Brain microvascular endothelial cell (primary cell): ENCODE measurements at places on chromosomes 3 and 15.
A peak's percentile ranks its signal among the peaks of the same experiment; 100 is the strongest.

- DNase-seq: no peak
Observed at GRCh38 chr3:178295292-178295912, 240.8 kb upstream of the KCNMB2 start.

DNA sequence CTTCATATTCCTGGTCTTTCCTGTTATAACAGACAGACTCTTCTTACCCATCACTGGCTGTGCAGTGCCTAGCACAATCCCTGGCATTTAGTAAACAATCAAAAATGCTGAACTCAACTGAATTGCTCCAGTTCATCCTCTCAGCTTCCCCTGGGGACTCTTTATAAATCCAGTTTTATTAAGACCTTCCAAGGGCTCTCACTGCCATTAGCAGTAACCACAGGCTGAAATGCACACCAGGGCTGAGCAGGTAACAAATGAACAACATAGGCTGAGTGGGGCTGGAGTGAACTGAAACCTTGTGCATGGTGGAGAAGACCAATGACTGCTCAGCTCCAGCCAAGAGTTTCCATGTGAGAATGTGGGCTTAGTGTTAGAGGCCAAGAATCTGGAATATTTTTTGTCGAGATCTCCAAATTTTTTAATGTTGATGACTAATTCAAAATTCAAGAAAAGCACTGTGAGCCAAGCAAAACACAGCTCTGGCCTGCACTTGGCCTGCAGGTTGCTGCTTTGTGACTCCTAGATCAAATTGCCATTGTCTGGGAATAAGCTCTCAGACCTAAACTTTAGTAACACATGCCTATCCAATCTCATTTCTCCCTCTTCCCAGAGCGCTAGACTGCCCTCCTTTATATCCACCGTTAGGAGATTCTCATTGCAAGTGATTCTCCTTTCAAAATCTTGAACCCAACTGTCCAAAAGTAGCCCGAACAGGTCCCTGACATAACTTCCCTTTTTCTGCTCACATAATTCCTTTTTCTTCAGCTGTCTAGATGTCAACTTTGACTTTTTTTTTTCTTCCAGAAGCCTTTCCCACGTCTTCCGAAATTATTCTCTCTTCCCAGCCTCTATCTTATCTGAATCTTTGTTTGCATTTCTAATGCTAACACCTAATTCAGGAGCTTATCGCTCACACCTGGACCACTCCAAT lies 7.4 kb downstream of the SQOR start:
- peak; percentile 85 for DNase-seq

DNA sequence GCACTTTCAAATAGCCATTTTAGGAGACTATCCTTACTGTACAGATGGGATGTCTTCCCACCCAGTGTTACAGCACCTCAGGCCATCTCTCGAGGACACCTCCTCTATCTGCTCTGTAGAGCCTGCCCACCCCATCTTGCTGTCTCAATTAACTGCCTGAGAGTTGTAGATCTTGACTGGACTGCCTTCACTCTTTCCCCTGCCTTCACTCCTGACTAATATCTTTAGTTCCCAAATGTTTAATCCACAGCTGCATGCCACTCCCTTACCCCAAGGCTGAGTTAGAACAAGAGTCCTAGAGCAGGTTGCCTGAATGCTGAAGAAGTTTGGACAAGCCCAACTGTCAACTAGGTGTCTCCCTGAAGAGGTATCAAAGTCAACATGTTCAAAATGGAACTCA lies 1.3 kb upstream of the PP2D1 start:
- no peak for DNase-seq

DNA sequence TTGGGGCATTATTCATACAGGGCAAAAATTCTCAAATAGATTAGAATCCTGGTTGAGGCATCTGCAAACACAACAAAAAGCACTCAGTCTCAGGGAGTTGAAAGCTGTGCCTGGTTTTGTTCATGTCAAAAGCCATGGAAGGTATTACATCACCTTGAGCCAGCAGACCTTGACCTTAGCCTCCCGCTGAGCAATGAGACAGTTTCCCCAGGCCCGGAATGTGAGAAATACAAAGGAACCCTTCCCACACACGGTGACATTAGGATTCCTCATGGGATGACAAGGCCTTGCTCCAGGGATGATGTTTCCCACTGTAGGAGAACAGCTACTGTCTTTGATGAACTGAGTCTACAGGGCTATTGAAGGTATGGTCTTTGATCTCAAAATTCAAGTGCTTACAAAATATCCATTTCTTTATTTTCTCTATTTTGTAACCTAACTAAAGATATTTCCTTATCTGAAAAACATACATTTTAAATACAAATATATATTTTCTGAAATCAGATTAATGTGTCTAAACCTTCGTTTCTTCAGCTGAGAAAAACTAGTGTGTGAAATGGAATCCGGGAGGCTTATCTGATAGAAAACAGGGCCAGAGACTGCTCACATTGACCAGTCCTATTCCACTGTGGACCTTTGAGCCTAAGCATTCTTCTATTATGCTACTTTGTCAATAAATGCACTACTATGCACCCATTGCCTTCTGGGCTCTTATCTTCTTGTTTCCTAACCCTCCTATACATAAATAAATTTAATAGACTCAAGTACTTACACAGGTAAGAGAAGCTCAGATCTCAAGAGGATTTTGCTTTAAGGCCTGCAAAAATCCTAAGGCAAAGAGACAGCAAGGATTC lies 298.2 kb downstream of the KBTBD8 start:
- no peak for DNase-seq

- DNase-seq: peak; percentile 14
Observed at GRCh38 chr3:21170964-21171363, 580.0 kb downstream of the ZNF385D start.
